ENCODE measurements at places on chromosomes 6 and 20. TPM values are rescaled to one million over a fixed set of nuclear protein-coding genes. Genes with fewer than 3 reads are reported as not detected.

The ATP6V1G2 gene
- total RNA-seq = 2.7 TPM

The TAAR9 gene
- not detected for total RNA-seq

The TBX18 gene
- total RNA-seq = 29.6 TPM

The HCRTR2 gene
- not detected for total RNA-seq

The PTGIS gene
- 58.2 TPM for total RNA-seq

The VWA7 gene
- not detected for total RNA-seq

The CAP2 gene
- total RNA-seq = 20.9 TPM

The SLC52A3 gene
- not detected for total RNA-seq

The TP53TG5 gene
- not detected for total RNA-seq

The PLCB1 gene
- 6.4 TPM for total RNA-seq

All from pericardium fibroblast (primary cell).